ENCODE measurements at places on chromosomes 6 and 20.

DNA sequence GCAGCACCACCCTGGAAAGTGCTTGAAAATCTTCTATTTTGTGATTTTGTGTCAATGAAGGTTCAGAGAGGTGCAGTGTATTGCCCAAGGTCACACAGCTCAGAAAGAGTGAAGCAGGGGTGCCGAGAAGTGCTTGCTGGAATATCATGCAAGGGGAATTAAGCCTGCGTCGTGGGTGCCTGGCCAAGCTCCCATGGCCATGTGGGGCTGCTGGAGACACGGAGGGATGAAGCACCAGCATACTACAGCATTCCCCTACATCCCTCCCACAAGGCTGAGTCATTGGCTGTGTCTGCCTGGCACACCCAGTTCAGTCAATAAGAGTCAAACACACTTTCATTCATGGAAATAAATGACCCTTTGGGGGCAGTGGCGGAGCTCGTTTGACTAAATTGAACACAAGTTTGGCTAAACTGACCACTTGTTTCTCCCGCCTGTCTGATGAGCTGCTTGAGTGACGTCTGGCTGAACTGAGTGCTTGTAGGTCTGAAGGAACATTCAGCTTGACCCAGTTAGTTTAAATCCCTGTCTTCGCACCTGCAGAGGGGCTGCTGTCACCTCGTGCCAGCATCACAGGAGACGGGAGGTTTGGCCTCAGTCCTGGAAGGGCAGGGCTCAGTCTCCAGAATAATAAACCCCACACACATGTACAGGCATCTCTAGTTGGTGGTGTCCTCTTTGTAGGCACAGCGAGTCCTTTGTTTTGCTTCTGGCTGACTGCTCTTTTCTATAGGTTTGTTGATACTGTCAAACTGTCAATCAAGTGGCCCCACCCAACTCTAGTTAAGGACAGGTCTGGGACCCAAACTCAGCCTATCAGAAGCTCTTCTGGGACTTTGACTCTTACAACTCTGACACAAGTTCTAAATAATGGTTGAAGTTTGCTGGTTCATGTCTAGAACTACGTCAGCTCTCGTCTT is 8.4 kb upstream of the TGM2 start:
- DNase-seq = peak; percentile 99

DNA sequence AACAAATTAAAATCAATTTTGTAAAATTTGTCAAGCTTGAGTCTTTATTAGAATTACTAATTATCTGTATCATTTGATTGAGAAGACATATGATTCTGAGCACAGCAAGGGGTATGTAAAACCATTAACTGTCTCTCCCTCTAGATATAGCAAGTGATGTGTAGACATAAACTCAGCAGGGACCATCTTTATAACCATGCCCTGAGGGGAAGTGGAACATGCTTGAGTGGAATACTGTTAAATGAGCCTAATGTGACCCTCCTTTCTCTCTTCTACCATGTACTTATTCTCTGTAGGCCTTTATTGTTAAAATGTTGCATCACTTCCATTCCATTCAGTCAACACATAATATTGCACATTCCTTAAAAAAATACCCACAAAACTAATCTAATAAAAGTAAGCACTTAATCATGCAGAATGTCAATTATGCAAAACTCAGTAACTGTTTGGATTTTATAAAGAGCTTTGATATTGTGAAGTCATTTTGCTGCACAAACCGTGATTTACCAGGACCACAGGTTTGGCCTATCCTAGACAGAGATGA is 896.6 kb upstream of the MANEA start:
- no peak for DNase-seq

DNA sequence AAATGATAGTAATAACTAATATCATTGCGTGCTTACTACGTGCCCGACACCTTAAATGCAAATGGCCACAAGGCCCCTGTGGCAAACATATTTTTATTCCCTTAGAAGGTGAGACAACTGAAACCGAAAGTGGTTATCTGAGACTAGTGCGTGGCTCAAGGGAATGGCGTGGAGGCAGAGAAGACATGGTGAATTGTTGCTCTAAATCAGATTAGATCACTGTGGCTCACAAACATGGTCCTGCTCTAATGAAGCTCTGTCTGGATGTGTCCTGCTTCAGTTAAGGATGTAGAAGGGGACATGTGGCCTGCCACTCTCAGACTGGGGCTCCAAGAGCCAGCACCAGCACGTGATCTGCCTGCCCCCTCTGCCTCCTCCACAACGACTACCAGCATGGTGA is 124.2 kb upstream of the GMDS start:
- no peak for DNase-seq

DNA sequence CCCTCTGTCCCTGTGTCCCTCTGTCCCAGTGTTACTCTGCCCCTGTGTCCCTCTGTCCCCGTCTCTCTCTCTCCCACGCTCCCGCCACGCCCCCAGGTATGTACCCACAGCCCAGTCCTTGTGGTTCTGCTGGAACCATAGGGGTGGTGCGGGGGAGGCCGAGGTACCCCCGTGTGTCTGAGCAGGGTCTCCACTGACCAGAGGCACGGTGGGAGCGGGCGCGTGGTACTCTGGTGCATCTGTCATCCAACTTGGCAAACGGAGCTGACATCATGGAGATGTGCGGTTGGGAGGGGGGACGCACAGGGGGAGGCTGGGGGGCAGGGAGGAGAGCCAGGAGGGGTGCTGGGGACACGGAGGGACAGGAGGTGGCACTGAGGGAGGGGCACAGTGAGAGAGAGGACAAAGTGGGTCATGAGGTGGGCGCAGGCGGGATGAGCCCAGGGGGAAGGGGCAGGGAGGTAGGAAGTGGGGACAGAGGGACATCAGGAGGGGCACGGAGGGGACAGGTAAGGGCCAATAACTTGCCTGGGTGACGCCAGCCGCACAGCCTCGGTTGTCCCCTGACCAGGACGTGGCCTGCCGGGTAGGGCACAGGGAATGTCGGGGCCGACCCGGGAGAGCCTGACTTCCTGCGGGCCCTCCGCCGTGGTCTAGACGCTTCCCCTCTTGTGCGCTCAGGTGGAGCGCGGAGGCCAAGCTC is 163.6 kb upstream of the PDE10A start:
- DNase-seq = no peak

GRCh38 chr6:68026483-68026882 is 608.6 kb upstream of the ADGRB3 start:
- DNase-seq = no peak

DNA sequence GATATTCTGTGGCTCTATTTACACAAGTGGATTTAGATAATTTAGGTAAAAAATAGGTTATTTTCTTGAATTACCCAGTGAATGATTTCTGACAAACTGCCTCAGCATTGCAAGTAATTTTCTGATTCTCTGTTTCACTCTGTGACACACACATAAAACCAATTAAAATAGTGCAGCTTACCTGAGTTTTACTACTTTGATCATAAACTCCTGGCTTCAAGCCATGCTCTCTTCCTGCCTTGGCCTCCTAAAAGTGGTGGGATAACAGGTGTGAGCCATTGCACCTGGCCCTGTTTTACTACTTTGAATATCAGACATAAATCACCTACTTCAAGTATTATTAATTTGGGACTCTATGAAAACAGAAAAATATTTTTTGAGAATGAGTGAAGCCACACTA is 462.9 kb downstream of the ADGRB3 start:
- DNase-seq = no peak

DNA sequence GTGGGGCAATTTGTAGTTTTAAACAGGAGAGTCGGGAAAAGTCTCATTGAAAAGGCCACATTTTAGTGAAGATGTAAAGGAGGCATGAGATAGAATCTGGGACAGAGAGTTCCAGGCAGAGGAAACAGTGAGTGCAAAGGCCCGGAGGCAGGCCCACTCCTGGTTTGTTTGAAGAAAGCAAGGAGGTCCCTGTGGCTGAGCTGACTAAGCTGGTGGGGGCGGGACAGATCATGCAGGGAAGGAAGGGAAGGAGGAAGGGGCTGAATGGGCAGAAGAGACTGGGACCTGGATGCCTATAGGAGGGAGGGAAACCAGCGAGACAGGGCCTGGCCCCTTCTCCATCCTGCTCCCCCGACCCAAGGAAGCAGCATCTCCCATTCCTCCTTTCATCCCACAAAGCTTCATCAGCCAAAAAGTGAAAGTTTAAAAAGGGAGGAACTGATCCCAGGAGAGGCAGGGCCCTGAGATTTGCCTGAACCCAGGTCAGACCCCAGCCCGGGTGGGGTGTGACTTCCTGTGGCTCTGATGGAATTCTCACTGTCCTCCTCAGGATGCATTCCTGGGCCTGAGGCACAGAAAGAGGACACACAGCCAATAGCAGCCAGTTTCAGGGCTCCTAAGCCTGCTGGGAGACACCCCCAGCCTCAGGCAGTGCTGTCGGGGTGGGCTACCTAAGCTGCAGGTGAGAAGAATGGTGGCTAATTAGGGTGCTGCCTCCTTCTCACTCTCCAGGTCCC is 54.2 kb upstream of the SIRPA start:
- DNase-seq = no peak

DNA sequence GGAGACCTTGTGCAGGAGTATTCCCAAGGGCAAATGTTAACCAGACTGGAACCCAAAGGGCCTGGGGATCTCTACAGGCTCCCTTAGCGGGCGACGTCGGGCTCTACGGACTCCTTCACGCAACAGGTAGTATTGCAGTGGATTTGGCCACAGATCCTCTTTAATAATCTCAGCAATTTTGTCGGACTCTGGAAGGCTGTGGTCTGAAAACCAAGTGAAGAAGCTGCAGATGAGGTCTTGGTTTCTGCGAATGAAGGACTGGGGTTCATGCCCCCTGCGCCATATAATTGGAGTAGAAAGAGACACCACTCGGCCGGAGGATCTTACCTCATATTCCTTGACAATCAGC is 1.3 kb downstream of the TSPYL1 start:
- DNase-seq = no peak
